ENCODE measurements at places on chromosomes 11 and 22.

GRCh38 chr11:17692931-17693330, 26.4 kb upstream of the MYOD1 start:
- no peak for DNase-seq

DNA sequence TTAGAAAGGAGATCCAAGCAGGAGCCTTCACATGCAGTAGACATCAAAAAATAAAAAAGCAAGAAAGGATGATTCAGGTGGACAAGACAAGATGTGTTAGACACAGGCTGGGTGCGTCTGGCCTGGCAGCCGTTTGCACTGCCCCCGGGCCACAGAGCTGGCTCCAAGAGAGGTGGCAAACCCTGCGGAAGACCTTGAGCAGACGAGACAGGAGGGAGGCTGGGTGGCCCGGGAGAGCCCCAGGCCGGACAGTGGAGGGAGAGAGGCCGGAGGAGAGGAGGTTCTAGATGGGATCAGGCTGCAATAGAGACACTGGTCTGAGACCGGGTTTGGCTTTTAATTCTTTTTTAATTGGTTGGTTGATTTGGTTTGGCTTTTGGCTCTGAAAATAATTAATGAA, 69.6 kb upstream of the TTLL12 start:
- DNase-seq: no peak

DNA sequence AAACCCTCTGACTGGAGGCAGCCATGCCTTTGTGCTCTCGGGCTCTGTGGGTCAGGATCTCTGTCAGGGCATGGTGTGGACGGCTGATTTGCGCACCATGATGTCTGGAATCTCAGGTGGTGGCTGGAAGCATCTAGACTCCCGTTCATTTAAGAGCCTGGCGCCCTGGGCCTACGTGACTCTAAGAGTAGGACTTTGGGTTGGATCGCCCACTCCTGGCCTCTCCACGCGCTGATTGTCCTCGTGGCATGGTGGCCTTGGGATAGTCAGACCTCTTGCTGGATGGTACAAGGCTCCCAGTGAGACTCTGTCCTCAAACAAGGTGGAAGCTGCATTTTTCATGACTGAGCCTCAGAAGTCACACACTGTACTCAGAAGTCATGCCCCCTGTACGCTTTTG, 224.3 kb downstream of the TBC1D22A start:
- DNase-seq: no peak

GRCh38 chr11:77517226-77517625, 43.3 kb upstream of the PAK1 start:
- no peak for DNase-seq

DNA sequence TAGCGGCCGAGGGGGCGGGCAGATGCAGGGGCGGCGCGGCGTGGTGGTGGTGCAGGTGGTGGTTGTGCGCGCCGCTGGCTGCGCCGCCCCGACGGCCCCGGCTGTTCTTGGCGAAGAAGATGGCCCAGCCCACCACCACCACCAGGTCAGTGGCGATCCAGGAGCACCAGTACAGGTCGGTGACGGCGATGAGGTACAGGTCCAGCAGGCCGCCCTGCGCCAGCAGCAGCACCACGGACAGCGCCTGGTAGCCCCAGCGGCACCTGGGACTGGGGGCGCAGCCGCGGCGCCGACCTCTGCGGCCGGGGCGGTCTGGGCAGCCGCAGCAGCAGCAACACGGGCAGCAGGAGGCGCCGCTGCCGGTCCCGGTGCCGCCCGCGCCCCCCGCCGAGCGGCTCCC, 879 bp downstream of the TMEM121B start:
- DNase-seq: no peak

DNA sequence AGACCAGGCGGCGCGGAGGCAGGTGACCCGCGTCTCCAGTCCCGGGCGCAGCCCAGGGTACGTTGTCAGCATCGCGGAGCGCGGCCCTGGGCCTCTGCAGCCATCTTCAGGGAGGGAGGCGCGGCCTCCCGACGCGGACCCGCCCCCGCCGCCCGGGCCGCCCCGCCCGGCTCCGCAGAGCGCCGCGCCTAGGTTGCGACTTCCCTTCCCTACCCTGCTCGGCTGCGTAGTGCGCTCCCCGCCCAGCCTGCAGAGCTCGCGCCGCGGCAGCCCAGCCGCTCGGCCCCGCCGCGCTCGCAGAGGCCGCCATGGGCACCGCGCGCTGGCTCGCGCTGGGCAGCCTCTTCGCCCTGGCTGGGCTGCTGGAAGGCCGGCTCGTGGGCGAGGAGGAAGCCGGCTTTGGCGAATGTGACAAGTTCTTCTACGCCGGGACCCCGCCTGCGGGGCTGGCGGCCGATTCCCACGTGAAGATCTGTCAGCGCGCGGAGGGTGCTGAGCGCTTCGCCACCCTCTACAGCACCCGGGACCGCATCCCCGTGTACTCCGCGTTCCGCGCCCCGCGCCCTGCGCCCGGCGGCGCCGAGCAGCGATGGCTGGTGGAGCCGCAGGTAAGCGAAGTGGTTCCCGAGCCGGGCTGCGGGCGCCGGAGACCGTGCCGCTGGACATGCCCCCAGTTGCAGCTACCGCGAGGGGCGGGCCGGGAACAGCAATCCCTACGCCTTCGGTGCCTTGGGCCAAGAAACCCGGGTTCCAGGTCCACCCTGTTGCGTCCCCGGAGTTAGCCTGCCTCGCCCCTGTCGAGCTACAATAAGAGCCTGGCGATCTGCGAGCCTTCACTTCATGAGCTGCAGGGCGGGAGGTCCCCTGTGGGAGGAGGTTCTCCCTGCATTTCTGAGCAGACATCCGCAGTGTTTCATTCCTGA, at the start of gene ENDOD1:
TSS of gene ENDOD1 (plus strand) at position 227 of the 923 bp plus-strand sequence. CDS start at position 309, 82 bp downstream.
- DNase-seq: no peak

GRCh38 chr11:132054822-132055221, 684.4 kb downstream of the NTM start:
- no peak for DNase-seq

DNA sequence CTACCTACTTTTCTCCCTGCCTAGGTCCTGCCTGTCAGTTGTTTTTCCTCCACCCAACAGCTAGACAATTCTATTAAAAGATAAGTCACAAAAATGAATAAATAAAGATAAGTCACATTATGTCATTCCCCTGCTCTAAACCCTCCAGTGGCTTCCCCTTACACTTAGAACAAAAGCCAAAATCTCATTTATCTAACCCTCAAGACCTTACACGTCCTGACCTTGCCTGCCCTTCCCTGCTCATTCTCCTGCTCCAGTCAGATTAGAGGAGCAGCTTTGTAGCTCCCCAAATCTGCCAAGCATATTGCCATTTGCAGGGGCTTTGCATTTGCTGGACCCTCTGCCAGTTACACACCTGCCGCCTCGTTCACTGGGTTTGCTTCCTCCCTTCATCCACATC, 16.7 kb downstream of the KREMEN1 start:
- DNase-seq: no peak

GRCh38 chr11:64814712-64815187, 4.4 kb upstream of the MEN1 start:
- no peak for DNase-seq

- DNase-seq: no peak
These were observed 51.0 kb upstream of the PICALM start for GRCh38 chr11:86119906-86120305.

- DNase-seq: no peak
These were observed 107.4 kb downstream of the SGSM3 start for GRCh38 chr22:40477683-40478337.

GRCh38 chr11:58693026-58693425, 38.7 kb downstream of the GLYAT start:
- no peak for DNase-seq

- no peak for DNase-seq
These were observed 15.1 kb downstream of the FXYD6 start for GRCh38 chr11:117861151-117862018.

- DNase-seq: no peak
These were observed 9.3 kb upstream of the MIAT start for GRCh38 chr22:26648011-26648497.

DNA sequence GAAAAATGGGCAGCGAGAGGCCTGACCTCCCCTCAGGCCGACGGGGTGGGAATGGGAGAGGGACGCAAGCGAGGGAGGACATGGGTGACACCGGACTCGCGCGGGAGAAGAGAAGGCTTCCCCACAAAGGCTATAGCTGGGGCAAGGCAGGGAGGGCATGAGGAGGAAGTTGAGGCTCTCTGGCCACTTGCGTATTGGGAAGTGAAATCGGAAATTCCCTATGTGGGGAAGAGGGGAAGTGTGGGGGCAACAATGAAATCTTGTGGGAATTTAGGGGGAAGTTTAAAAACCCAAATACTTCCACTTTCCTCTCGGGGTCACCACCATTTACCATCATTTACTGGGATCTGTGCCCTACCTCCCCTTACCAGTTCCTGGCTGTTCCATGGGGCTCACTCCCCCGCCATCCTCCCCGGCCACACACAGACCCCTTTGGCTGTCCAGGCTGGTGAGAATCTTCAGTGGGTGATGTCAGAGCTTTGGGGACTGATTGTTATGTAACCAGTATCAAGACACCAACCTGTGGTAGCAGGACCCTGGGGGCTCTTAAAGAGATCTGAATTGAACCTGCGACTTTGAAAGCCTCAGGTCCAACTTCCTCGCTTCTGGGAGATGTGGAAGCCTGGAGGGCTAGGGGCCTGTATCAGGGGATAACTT, 951 bp upstream of the EHD1 start:
- DNase-seq: no peak

- DNase-seq: no peak
These were observed 36.6 kb upstream of the PCF11 start for GRCh38 chr11:83120327-83120726.

GRCh38 chr22:31119026-31119717, 3.6 kb upstream of the INPP5J start:
- DNase-seq: no peak

DNA sequence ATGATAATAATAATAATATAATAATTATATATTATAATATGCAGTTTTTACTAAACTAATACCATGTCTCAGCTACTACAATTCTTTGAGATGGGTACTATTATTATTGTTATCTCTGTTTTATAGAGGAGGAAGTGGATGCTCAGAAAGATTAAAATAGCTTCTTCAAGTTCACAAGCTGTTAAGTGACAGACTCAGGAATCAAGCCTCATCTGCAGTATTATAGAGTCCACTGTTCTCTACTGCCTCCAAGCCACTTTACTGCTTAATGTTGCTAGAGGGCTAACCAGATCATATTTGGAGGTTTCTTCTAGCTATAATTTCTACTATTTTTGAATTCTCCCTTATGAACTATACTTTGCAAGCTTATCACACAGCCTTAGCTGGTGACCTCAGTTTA, 62.7 kb downstream of the CSTPP1 start:
- DNase-seq: no peak

GRCh38 chr11:80733361-80733760, 1292.5 kb upstream of the TENM4 start:
- DNase-seq: no peak

DNA sequence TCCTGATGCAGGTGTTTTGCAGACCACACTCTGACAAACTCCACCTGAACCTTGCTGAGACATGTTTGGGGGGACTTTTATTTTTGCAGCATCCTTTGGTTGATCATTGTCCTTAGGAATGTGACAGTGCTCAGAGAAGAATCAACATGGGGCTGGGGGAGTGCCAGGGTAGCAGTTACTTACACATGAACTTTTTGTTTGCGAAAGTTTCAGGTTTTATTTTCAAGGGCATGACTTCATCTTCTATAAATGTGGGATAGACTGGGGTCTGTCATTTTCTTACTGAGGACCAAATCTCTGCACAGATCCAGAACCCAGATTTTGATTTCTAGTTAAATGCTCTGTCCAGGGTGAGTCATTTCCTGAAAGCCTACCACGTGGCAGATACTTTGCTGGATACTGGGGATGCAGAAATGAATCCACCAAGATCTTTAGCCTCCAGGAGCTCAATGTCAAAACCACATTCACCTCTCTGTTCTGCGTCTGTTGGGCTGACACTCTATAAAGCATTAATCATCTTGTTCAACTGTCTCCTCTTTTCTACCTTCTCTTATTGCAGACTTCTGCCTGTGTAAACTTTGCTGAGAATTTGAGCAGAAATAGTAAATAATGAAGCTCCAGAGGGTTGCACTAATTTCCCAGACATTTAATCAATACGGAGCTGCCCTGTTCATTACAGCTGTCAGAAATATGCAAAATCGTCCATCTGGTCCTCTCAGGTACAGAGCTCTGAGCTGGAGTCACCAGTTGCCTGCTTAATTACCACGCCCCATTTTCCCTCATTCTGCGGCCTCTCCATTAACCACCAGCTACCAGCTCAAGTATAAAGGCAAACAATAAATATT, 387.9 kb downstream of the MIAT start:
- no peak for DNase-seq

DNA sequence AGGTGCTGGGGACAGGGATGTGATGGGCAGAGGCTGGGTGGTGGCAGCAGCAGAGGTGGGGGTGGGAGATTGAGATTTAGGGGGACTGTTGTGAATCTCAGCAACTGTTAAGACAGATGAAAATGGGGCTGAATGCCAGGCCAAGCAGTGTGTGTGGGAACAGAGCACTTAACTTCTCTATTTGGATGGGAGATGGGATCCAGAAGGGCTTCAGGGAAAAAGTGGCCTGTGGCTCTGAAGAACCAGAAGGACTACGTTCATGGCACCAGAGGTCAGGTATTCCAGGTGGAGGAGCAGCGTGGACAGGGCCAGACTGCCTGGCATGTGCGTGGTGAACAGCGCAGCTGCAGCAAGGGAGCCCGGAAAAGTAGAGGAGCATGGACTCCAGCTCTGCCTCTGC, 82.6 kb upstream of the SYT13 start:
- DNase-seq: no peak

DNA sequence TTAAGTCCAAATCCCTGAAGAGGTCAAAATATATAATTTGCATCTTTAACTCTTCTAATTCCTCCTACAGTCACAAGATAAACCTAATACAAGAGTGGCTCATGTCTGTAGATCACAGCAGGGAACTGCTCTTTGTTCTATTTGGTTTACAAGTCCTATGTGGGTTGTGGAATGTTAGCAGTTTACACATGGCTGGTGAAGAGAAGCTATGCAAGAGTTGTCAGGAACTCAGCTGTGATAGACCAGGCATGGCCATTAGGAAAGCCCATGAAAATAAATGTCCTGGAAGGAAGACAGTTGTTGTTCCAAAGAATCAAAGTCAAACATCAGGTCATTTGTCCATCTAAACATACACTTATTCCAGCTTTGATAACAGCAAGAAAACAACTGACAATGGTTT, 312.4 kb upstream of the PITPNB start:
- no peak for DNase-seq

DNA sequence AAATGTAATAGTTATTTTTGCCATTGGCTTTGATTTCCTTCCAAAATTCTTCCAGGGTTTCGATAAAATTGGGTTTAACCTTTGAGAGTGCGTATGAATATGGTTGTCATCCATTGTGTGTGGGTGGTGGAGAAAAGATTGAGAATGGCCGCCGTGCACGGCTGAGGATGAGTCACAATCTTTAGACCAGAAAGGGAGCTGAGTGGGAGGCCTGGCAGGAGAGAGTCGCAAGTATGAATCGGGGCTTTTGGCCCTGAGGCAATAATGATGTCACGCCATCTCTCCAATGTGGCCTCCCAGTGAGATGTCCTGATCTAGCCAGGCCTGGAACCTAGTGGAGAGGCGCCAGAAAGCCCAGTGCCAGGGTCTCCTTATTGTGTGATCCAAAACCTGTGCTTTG, 33.1 kb upstream of the SMPD1 start:
- DNase-seq: no peak

DNA sequence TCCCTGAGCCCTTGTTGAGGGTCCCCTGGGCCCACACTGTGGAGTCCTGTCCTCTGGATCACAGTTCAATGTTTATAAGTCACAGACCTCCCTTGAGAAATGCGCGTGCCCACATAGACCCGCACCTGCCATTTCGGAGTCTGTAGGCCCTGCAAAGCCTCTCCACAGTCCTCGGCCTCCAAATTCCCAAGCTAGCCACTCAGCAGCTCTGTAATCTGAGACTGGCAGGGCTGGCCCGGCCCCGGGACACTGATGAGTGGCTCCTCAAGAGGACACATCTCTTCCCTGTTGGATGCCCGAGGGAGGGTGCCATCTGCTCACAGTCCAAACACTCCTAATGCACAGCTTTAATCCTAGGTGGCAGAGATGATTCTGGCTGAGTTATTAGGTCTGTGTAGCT, 39.1 kb downstream of the B3GAT1 start:
- no peak for DNase-seq

Data from glomerular endothelial cell (primary cell).